Lung (tissue), 17 donors: ENCODE measurements at places on chromosomes 7 and 10.

DNA sequence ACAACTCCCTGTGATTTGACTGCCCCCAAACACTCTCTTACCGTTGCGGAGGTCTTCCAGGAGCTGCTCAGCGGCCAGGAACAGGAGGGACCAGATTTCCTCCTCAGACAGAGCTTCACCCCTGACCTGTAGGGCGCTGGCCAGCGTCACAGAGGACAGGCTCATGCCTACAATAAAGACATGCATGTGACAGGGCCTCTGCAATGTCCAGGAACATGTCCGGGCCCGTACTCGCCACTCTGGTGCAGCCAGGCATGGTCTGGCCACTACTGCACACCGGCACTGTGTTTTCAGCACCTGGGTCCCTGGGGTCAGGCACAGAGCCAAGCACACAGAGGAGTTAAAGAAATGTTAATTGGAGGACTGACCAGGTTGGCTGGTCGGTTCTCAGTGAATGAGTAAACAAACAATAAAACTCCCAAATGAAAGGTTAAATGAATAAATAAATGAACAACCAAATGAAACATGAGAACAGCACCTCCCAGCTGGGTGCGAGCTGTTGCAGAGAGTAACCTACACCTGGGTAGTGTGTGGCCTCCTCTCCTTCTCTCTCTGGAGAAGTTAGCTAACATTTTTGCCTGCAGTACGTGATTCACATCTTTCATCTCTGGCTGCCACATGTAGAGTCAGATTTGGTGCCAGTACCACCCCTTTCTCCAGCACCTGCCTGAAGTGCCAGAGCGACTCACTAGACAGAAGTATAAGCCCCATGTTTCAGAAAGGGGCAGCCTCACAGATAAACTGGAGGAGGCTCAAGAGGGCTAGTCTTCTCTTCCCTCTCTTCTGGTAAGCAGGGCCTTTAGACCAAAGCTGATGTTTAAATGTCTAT, 22.8 kb downstream of the FRMPD2 start:
- no peaks in the 10 kb centered on the region for H3K27me3 ChIP-seq
- DNase-seq: no peak

- no peaks in the 10 kb centered on the region for H3K27me3 ChIP-seq
- no peaks in the 10 kb centered on the region for H3K36me3 ChIP-seq
- no peaks in the 10 kb centered on the region for H3K4me1 ChIP-seq
- H3K27ac ChIP-seq: no peak within 1 kb of the TSS
- peak; percentile 79 for DNase-seq
- peak within 1 kb of the TSS; percentile 63 for H3K4me3 ChIP-seq
These were observed at the start of gene ATRNL1 for GRCh38 chr10:115093286-115093775. Gene ATRNL1, plus strand, starts transcription at chr10:115093365. Its CDS starts 386 bp downstream, at chr10:115093751.

GRCh38 chr10:84549368-84550165, 221.2 kb downstream of the CCSER2 start:
- no peak overlapping the region for H3K27ac ChIP-seq
- no peaks in the 10 kb centered on the region for H3K27me3 ChIP-seq
- H3K4me1 ChIP-seq: no peaks in the 10 kb centered on the region
- H3K4me3 ChIP-seq: no peak overlapping the region

DNA sequence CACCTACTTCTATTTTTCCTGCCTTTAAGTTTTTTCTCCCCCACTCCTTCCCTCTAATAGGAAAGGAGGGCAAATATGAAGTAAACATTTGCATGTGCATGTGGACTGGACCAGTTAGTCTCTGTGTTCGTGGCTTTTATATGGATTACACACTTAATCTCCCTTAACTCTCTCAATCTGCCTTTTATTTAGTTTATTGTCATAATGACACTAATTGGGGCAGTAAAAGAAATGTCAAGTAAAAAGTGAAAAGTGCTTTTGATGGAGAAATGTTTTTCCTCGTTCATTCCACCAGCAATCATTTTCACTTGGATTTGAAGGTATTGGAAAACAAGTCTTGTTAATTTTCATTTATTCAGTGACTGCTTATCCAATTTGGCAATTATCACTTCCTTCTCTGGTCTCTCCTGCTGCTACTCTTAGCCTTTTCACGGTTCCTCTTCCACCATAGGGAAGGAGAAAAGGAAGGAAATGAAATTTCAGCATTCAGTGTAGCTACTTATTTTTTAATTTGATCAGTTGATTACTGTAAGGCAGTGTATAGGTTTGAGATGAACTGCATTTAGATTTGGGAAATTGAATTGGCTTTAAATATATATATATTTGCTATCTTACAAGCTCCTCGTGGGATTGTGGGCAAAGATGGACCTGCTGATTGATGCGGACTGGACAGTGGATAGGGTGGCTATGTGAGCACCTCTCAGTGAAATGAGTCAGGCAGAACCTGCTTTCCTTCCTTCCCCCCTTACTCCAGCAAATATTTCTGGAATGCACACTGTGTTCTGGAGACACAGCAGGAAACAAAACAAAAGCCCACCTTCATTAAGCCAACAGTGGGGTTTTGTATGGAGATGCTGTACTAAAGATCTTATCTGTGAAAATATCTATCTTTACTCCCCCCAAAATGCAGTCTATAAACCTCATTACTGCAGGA, 77.5 kb downstream of the LRRC4 start:
- no peak overlapping the region for H3K4me3 ChIP-seq
- H3K27ac ChIP-seq: no peak overlapping the region
- H3K27me3 ChIP-seq: no peaks in the 10 kb centered on the region

- DNase-seq: peak; percentile 28
- H3K27me3 ChIP-seq: no peaks in the 10 kb centered on the region
- H3K27ac ChIP-seq: no peak overlapping the region
- no peak overlapping the region for H3K4me3 ChIP-seq
- H3K36me3 ChIP-seq: peaks cover 2% of the 10 kb centered on the region
These were observed 560.5 kb downstream of the PARD3 start for GRCh38 chr10:34254596-34254995.

DNA sequence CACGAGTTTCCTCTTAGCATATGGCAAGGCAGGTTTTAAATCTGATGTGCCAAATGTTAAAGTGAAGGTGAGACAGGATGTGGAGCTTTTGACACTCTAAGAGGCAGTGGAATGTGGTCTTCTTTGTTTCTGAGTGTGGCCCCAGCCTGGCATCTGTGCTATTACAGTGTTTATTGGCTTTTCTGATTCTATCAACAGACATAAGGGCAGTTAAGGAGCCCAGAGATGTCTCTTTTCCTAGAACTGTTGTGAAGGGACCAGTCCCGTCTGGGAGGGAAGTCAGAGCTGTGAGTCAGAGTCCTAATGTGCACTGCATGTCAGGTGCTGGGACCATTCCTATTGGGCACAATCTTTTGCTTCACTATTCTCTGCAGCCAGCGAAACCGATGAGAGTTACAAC, 32.5 kb downstream of the TRUB1 start:
- no peak overlapping the region for H3K27ac ChIP-seq
- DNase-seq: no peak
- peaks cover 8% of the 10 kb centered on the region for H3K4me1 ChIP-seq
- peaks cover 2% of the 10 kb centered on the region for H3K36me3 ChIP-seq

- no peak overlapping the region for H3K4me3 ChIP-seq
- DNase-seq: no peak
- no peak overlapping the region for H3K27ac ChIP-seq
- no peaks in the 10 kb centered on the region for H3K36me3 ChIP-seq
- H3K4me1 ChIP-seq: no peaks in the 10 kb centered on the region
- H3K27me3 ChIP-seq: no peaks in the 10 kb centered on the region
These were observed 108.5 kb downstream of the TCERG1L start for GRCh38 chr10:131202990-131203389.

DNA sequence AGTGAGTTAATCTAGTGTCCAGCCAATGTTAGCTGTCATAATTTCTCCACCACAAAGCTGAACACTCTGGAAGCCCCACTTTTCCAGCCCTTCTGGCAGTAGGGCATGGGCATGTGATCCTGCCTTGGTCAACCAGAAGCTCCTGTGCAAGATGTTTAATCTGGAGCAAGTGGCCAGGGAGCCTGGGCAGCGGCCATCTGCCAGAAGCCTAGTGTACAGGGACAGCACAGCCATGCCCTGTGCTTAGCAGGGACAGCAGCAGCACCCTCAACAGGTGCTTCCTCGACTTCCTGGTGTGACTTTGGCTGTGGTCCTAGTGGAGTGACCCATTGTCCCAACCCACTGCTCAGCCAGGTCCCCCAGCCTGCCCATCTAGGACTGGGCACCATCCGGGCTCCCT, 10.3 kb downstream of the RBP3 start:
- no peaks in the 10 kb centered on the region for H3K27me3 ChIP-seq
- no peak overlapping the region for H3K4me3 ChIP-seq

DNA sequence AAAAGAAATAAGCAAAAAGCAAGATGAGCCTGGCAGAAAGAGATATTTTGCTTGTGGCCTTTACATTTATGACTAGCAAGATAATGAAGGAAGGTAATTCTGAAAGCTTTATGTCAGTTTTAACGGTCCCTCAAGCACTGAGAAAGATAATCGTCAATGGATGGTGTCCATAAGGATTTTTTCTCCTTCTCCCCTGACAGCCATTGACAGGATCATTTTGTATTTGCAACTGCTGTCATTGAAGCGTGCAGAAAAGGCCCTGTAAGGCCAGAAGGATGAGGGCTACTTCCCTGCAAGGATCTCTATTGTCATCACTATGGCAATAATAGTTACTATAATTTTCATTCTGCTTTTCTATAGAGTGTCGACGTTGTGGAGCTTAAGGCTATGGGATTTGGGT, 994 bp upstream of the LRGUK start:
- H3K4me1 ChIP-seq: no peaks in the 10 kb centered on the region
- DNase-seq: no peak
- no peak overlapping the region for H3K27ac ChIP-seq
- H3K27me3 ChIP-seq: no peaks in the 10 kb centered on the region
- no peaks in the 10 kb centered on the region for H3K36me3 ChIP-seq

DNA sequence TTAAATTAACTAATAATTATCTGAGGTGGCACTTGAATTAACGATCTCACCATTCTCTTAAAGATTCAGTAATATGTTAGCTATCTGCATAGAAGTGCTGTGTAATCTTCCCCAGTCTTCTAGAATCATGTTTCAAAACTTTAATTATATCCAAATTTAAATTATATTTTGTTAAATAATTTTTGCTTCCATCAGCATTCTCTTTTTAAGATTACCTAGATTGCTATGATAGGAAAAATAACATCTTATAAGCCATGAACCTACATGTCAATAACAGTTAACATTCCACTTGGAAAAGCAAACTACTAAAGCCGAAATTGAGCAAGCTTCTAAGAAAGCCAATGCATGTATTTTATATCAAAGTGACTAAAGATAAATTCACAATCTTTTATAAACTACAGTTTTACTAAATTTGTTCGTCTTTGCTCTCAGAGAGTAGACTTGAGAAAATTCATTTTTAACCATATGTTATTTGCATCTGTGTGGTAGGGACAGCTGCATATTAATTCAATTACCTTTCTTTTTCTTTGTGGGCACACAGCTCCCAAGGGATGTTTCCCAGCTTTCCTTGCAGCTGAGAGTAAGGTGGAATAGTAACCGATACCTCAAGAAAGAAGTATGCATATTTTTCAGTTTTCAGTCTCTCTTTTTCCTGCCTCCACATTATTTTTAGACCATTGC, 105.4 kb upstream of the ABCB5 start:
- H3K36me3 ChIP-seq: no peaks in the 10 kb centered on the region
- DNase-seq: no peak
- H3K4me3 ChIP-seq: no peak overlapping the region
- H3K27me3 ChIP-seq: no peaks in the 10 kb centered on the region
- no peaks in the 10 kb centered on the region for H3K4me1 ChIP-seq

DNA sequence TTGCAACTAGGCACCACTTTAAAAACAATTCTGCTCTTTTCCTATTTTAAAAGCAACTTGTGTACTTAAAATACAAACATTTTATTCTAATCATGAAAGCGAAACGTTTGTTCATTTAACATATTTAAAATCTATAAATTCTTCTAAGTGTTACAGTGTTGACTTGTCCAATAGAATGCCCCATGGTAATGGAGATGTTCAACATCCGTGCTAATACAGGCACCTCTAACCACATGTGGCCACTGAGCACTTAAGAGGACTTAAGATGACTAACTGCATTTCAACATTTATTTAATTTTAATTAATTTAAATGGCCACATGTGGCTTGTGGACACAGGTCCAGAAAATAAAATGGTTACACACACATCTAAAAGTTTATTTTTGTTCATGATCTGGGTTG, 115.1 kb downstream of the TPK1 start:
- H3K4me3 ChIP-seq: no peak overlapping the region
- DNase-seq: no peak
- no peaks in the 10 kb centered on the region for H3K36me3 ChIP-seq

DNA sequence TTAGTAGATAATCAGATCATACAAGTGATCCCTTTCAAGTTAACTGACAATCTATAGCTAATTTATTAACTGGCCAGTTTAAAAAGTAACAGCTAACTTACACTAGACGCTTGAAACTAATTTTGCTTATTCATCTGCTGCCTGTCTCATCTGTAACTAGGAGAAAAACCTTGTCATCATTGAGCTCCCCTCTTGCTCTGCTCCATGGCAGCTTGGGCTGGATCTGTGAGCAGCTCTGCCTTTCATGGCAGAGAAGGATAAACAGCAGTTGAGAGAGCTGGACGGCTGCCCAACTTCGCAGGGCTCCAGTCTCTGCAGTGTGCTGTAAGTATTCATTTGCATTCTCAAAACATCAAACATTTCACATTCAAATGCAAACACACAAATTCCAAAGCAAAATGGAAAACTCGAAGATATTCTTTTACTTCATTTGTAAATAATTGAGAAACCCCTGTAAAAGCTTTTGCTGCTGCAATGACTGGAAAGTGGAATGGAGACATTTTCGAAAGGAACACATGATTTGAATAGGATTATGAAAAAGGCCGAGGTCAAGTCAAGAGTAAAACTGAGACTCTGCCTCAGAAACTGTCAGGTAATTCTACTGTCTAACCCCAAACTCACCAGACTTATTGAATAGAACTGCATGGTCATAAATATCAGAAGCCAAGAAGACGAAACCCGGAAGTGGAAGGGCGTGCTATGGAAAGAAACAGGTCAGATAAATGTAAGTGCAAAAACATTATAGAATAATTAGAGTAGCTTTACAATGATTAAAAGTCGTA, 17.6 kb downstream of the SLC35B4 start:
- DNase-seq: peak; percentile 96
- H3K4me3 ChIP-seq: no peak overlapping the region
- no peak overlapping the region for H3K27ac ChIP-seq
- no peaks in the 10 kb centered on the region for H3K27me3 ChIP-seq
- peaks cover 30% of the 10 kb centered on the region for H3K36me3 ChIP-seq

DNA sequence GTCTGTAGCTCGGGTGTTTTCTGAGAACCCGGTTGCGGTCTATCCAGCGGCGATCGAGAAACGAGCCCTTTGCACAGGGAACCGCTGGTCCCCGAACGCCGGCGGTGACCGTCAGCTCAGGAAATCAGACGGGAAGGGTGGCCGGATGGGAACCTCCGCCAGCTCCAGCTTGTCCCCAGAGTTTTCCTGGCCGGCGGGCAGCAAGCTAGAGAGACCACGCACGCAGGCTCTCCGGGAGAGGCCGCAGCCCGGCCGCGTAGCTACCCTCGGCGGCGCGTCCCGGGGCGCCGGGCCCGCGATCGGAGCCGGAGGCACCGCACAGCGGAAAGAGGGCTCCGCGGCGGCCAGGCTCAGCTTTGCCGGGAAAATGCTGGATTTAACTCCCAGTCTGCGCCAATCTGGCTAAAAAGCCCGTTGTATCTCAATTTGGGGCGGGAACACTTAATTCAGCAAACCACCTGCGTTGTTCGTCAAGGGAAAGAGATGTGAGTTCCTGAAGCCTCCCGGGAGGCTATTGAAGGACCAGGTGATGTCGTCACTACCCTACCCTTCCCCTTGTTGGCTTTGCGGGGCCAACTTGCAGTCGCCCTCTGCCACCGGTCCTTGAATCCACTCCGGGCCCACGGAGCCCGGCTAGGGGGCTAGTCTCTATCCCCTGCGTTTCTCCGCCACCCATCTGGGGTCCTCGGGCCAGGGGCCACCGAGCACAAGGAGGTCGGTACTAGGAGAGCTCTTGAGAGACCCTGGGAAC, 859 bp upstream of the CH25H start:
- H3K27ac ChIP-seq: peak overlapping the region; percentile 26
- DNase-seq: peak; percentile 63
- peaks cover 69% of the 10 kb centered on the region for H3K27me3 ChIP-seq
- peak overlapping the region; percentile 15 for H3K4me3 ChIP-seq
- no peaks in the 10 kb centered on the region for H3K36me3 ChIP-seq
- peaks cover 13% of the 10 kb centered on the region for H3K4me1 ChIP-seq
